AG08396 (cell line): ENCODE measurements at places on chromosomes 11 and 22.
A peak's percentile ranks its signal among the peaks of the same experiment; 100 is the strongest.

DNA sequence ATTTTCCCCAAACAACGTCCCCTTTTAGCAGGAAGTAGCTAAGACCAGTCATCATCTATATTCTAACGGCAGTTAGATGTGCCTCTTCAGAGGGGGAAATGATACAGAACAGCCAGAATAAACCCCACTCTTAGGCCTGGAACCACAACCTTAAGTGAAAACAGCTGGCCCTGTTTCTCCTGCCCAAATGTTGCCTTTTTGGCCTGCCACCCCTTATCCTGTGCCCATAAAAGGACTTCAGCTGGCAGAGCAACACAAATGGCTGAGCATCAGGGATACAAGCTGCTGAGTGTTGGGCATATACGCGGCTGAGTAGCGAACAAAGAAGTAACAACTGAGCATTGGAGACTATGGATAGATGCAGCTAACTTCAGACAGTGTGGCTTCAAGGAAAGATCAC is 1491.4 kb downstream of the LRRC4C start:
- DNase-seq = no peak

DNA sequence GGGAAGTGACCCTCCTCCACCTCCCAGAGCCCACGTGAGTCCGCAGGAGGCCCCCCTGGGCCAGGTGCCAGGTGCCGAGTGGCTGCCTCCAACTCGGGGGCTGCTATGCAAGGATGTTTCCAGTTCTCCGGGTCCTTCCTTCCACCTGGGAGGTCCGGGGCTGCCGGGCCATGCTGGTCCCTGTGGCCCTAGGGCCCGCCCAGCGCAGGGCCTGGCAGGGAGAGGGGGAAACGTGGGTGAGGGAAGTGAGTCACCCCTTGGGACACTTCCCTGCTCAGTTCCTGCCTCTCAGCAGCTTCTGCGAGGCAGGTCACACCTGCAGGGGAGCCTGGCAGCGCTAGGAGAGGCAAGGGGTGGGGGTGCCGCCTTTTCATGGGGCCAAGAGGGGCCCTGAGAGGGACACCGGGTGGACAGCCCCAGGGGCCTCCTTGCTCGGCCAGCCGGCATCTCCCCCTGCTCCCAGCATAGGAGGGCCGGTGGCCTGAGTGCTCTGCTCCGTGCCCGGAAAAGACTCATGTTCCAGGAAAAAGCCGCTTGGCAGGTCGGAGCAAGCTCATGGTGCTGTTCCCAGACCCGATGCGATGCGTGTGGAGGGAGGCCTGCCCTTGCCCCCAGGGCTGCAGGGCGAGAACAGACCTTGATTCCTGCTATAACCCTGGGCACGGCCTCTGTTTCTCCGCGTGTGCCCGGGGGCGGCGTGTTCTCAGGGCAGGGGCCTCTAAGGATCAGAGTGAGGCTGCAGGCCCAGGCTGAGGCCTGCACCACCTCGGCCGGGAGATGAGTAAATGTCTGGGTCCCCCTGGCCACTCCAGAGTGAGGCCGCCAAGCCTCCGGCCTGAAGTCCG is 30.3 kb upstream of the WNT7B start:
- peak; percentile 74 for DNase-seq

DNA sequence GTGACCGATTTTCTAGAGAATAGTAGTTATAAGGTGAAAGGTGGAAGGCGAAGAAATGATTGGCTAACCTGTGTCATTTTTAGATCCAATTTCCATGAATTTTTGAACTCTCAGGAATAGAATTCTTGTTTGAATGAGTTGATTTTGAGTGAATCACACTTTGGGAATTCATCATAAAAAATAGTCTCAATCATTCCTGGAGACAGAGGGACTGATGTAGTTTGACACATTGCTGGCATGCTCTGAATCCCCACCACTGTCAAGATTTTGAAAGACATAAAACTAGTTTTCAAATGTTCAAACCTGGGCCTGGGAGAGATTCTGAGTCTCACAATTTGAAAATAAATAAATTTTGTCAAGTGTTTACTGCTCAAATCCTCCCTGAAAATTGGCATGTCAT is 861.4 kb upstream of the RAG2 start:
- no peak for DNase-seq

- DNase-seq = no peak
Measured at GRCh38 chr11:8732324-8732670, 49.7 kb downstream of the RPL27A start.

DNA sequence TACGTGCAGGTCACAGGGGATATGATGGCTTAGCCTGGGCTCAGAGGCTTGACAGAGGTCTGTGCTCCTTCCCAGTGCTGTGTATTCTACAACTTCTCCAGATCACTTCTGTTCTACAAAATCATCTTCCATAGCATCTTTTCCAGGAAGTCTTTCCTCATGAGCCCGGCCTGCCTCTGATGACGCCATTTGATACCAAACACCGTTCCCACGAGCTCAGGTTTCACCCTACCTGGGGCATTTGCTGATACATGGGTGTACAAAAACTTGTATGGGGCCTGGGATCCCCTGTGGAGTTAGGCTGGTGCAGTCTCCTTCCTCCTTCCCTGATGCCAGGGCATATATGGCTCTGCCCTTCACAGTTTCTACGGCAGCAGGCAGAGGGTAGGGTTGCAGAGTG is 78.7 kb downstream of the NECTIN1 start:
- DNase-seq = no peak

DNA sequence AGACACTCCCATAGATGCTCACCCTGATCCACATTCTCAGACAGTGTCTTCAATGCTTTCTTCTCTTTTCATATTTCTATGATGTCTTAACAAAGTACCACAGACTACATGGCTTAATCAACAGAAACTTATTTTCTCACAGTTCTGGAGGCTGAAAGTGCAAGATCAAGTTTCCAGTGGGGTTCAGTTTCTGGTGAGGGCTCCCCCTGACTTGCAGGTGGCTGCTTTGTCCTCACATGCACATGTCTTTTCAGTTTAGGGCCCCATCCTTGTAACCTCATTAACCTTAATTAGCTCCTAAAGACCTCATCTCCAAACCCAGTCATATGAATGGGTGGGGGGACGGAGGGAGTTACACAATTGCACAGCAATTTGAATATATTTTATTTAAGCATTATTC is 335.8 kb downstream of the AASDHPPT start:
- no peak for DNase-seq

DNA sequence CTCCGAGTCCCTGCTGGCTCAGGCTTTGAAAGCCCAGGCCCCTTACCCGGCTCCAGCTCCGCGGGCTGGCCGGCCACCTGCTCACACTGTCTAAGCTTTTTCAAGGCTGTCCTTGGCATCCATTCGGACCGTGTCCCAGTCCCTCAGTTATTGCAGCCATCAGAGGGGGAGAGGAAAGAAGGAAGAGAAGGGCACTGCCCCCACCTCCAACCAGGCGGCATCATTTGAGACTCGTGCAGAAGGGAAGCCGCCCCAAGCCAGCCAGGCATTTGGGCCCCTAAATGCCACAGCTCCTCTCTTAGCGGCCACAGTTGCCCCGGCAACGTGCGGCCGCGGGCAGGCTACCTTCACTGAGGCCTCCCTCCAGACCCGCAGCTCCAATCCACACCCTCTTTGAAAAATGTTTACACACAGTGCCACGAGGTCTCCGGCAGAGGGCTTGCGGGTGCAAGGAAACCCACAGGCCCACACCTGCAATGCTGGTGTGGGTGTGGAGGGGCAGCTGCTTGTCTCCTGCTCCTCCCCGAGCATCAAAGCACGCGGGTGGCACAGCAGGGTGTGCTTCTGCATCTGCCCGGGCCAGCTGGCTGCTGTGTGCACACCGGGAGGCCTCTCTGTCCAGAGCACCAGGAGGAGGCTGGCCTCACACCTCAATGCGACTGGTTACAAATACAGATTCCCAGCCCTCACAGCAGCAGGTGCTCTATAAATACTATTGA is 124.4 kb downstream of the CTTN start:
- DNase-seq = no peak

GRCh38 chr22:17570851-17571631 is 7.7 kb downstream of the SLC25A18 start:
- DNase-seq = peak; percentile 83

- no peak for DNase-seq
Measured at GRCh38 chr22:48182031-48182430, 1419.6 kb downstream of the TBC1D22A start.

GRCh38 chr11:33151399-33151798 is 9.9 kb downstream of the CSTF3 start:
- no peak for DNase-seq

GRCh38 chr22:31082606-31083376 is 1.7 kb downstream of the SMTN start:
- peak; percentile 86 for DNase-seq

DNA sequence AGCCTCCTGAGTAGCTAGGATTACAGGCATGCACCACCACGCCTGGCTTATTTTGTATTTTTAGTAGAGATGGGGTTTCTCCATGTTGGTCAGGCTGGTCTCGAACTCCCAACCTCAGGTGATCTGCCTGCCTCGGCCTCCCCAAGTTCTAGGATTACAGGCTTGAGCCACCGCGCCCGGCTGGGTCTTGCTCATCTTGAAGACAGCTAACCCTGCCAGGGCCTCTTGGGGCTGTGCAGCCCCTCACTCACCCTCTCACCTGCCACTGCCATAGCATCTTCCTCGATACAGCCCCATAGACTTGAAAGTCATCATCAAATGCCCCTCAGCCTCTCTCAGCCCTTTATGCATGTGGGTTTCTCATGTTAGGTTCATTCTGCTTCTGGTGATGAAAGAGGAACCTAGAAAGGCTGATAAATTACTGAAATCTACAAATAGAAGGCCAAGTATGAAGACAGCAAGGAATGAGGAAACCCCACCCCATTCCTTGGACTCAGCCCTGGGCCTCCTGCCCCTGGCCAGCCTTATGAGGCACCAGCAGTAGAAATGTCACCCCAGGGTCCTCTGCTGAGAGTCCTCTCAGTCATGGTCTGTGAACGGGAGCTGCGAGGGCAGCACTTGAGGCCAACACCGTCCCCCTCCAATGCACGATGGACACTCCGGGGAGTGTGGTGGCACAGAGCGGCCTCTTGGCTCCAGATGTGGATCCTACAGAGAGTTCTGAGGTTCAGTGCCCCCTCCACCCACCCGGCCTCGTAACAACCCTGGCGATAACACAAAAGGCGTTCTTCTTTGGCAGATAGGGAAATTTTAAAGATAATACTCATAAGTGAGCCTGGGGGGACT is 24.8 kb downstream of the SCGB1A1 start:
- peak; percentile 34 for DNase-seq

GRCh38 chr22:36201630-36202319 is at the start of gene APOL4:
Gene APOL4 (minus strand): TSS chr22:36201809. CDS start chr22:36201734, 75 bp downstream.
- peak; percentile 22 for DNase-seq

DNA sequence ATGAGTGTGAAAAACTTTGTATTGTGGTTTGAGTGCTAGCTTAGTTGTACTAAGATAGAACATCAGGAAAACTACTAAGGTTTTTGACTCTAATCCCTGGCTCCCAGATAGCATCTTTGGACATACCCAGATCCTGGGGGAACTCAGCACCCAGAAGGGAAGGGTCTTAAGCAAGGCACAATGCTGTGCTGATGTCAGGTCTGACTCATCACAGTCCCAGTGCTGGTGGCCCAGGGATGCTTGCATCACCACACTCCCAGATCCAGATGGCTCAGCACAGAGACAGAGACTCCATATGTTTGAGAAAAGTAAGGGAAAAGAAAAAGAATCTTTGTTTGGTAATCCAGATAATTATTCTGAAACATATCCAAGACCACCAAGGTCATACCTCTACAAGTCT is 18.3 kb upstream of the OR56A3 start:
- DNase-seq = no peak

DNA sequence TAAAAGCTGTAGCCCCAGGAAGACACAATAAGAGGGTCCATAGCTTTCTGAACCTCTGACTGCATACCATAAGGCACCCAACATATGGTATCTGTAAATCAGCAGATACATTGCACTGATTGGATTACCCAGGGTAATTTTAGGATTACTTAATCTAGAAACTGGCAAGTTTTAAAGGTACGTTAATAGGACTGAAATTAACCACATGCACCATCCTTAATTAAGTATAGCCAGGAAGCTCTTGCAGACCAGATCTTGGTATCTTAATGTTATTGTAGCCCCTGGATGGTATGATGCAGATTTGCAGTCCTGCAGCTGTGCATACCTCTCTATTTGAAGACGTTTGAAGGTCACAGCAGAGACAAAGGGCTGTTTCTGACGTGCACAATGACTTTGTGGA is 72.8 kb downstream of the ARHGAP42 start:
- no peak for DNase-seq

DNA sequence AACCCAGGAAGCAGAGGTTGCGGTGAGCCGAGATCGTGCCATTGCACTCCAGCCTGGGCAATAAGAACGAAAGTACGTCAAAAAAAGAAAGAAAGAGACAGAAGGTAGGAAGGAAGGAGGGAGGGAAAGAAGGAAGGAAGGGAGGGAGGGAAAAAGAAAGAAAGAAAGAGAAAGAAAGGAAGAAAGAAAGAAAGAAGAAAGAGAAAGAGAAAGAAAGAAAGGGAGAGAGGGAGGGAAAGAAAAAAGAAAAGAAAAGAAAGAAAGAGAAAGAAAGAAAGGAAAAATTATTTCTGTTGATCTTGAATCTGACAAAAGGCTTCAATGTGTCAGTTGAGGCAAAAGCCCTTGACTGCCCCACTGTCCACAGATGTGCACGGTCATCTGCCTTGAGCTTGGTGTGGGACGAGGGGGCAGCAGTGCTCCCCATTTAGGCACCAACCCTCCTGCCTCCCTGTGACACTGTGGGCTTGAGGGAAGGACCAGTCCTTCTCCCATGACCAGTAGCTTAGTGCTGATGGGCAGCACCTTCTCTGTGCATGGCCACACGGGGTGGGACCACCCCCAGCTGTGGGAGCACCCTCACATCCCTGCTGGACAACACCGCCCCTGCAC is 24.4 kb downstream of the KCTD17 start:
- no peak for DNase-seq

GRCh38 chr11:128492903-128493569 is 94.3 kb downstream of the ETS1 start:
- no peak for DNase-seq

- DNase-seq = no peak
Measured at GRCh38 chr22:49291781-49292180, 535.9 kb downstream of the BRD1 start.

GRCh38 chr11:16456366-16456765 is 100.0 kb upstream of the SOX6 start:
- DNase-seq = no peak

GRCh38 chr22:38114484-38115398 is 4.3 kb upstream of the BAIAP2L2 start:
- DNase-seq = peak; percentile 97

- DNase-seq = no peak
Measured at GRCh38 chr11:115527534-115528125, 23.4 kb upstream of the CADM1 start.

GRCh38 chr11:72141066-72141465 is 5.5 kb downstream of the FOLR3 start:
- DNase-seq = peak; percentile 80

GRCh38 chr22:29351042-29351441 is 35.5 kb upstream of the RASL10A start:
- no peak for DNase-seq

- DNase-seq = peak; percentile 93
Measured at GRCh38 chr22:50282361-50283155, 12.4 kb upstream of the MAPK11 start.
